ENCODE measurements at places on chromosomes 1 and 21. TPM values are rescaled to one million over a fixed set of nuclear protein-coding genes. Genes with fewer than 3 reads are reported as not detected.

The SYCP1 gene
- total RNA-seq = not detected

The TNFRSF25 gene
- 68.0 TPM for total RNA-seq

The GNB1 gene
- 358 TPM for total RNA-seq

The BMP8A gene
- 0.14 TPM for total RNA-seq

The GJB4 gene
- total RNA-seq = not detected
